ENCODE measurements at places on chromosomes 11 and 22.

- DNase-seq, result no peak
Measured at GRCh38 chr11:134170919-134171281, 52.9 kb downstream of the NCAPD3 start.

DNA sequence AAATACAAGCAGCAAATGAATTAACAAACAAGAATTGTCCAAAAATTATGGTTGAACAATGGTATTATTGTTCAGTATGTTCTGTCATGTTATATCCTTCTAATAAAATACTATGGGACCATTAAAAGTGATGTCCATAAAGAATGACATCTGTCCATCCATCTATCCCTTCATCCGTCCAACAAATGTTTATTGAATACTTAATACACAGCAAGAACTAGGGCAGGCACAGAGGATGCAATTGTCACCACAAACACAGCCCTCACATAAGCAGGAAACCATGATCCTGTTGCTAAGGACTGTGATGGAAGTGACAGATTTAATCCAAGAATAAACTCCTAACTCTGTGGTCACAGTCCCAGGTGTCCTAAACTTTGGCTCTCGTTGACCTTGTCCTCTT, 20.7 kb upstream of the B3GAT1 start:
- DNase-seq, result no peak

GRCh38 chr11:20501252-20501651, 98.2 kb upstream of the SLC6A5 start:
- no peak for DNase-seq

DNA sequence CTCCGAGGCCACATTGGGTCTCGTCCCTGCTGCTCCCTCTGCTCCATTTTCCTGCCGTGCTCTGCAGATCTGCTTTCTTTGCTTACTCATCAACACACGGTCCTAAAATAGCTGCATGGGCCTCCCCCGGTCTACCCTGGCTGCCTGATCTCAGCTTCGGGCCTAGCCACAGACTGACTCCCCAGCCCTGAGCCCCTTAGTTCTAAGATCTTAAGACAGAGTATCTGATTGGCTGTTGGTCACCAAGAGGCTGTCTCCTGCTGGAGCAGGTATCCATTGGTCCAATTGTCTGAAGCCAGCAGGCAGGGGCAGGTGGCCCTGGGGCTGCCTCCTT, 53.7 kb upstream of the NECTIN1 start:
- DNase-seq, result no peak

- no peak for DNase-seq
Measured at GRCh38 chr22:40666151-40666848, 13.0 kb upstream of the MCHR1 start.

- DNase-seq, result no peak
Measured at GRCh38 chr11:119406005-119406404, 17.0 kb downstream of the THY1 start.

DNA sequence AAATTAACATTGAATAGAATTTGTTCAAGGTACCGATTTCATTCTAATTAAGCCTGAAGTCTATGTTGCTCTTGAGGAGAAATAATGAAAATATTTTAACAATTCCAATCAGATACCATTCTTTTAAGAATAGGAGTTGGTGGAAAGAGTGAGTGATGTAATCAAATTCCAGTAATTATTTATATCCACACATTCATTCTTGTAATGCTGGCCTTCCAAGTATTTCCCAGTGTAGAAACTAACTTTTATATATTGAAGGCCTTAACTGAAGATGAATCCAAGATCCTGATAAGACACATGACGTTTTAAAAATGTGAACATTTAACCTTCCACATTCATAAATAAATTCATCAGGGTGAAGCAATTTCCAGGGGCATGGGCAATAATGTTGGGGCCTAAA, 36.6 kb upstream of the PAX6 start:
- no peak for DNase-seq

- no peak for DNase-seq
Measured at GRCh38 chr22:47374901-47375575, 612.6 kb downstream of the TBC1D22A start.

- DNase-seq, result no peak
Measured at GRCh38 chr11:13135385-13136271, 126.5 kb downstream of the RASSF10 start.

GRCh38 chr22:24954114-24954463, 1.6 kb downstream of the KIAA1671 start:
- DNase-seq, result no peak

GRCh38 chr11:32288276-32288675, 147.1 kb downstream of the WT1 start:
- DNase-seq, result no peak

DNA sequence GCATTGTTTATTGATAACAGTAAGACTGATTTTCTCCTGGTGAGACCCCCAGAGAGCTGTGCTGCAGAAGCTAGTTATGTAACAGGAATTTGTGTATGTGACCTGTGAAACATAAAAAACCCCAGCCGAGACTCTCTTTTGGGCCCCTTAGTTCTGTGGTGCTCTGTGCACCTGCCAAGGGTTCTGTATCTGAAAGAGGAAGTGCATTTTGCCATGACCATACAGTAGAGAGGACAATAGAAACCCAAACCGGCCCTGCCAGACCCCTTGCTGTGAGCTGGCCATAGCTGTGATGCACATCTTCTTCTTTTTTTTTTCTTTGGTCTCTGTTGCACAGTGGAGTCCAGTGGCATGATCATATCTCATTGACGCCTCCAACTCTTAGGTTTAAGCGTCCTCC, 31.4 kb upstream of the APOL5 start:
- DNase-seq, result no peak

- no peak for DNase-seq
Measured at GRCh38 chr11:109641549-109641948, 219.6 kb downstream of the C11orf87 start.

GRCh38 chr11:30990625-30991296, 378.8 kb downstream of the DCDC1 start:
- DNase-seq, result no peak

Measured in activated CD4-positive, alpha-beta T cell treated with anti-CD3 and anti-CD28 coated beads, Interleukin-2, amount 10 ng/mL, durations not matched to agents 24 days and 14 days (primary cell).